H1 (cell line): ENCODE measurements at places on chromosomes 16 and 17. TPM values are rescaled to one million over a fixed set of nuclear protein-coding genes. Genes with fewer than 3 reads are reported as not detected.

UNC45B gene
- 0.15 and 0.23 TPM in 2 replicates for total RNA-seq

RHBDF1 gene
- 32.5 and 37.4 TPM in 2 replicates for total RNA-seq

DNA sequence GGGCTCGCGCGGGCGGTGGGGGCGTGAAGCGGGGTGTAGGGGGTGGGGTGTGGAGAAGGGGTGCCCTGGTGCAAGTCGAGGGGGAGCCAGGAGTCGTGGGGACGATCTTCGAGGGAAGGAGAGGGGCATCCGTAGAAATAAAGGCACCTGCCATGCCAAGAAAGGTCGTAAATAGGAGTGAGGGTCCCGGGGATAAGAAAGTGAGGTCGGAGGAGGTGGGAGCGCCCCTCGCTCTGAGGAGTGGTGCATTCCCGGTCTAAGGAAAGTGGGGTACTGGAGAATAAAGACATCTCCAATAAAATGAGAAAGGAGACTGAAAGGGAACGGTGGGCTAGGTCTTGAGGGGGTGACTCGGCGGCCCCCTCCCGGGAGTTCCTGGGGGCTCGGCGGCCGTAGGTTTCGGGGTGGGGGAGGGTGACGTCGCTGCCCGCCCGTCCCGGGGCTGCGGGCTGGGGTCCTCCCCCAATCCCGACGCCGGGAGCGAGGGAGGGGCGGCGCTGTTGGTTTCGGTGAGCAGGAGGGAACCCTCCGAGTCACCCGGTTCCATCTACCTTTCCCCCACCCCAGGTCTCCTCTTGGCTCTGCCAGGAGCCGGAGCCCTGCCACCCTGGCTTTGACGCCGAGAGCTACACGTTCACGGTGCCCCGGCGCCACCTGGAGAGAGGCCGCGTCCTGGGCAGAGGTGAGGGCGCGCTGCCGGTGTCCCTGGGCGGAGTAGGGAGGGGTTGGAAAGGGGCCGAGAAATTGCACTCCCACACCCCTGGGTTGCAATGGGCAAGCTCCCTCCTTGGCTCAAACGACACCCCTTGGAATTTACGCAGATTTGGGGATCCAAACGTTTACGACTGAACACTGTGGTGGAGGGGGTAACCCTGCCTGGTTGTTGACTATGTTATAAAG lies 888 bp downstream of the CDH1 start:
- no peaks in the 10 kb centered on the region; the same call in 1 of the 2 replicates for H3K36me3 ChIP-seq
- peaks cover 8% of the 10 kb centered on the region for H3K4me1 ChIP-seq
- no peaks in the 10 kb centered on the region for H3K27me3 ChIP-seq
- no peak for DNase-seq
- peak overlapping the region; percentile 81 for H3K4me3 ChIP-seq

DNA sequence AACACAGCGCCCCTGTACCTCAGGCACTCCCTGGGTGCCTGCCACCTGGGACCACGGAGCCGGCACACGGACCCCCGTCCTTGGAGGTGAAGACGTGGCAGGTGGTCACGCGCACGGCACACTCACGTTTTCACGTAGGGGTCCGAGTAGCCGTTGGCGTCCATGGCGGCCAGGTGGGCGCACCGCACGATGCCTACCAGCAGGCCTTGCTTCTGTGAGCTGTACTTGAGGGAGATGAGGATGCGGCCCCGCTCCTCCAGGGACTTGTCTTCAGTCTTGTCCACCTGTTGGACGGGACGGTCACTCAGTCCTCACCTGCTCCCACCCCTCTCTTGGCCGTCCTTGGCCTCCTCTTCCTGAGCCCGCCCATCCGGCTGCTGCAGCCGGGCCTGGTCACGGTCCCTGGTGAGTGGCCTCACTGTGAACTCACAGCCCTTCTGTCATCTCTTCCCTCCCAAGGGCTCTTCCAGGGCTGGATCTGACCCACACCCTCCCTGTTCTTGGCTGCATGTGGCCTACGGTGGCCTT lies 18.8 kb downstream of the SCGB1C2 start:
- no peaks in the 10 kb centered on the region for H3K4me1 ChIP-seq
- no peak for DNase-seq
- no peak overlapping the region for H3K27ac ChIP-seq
- H3K36me3 ChIP-seq = no peaks in the 10 kb centered on the region
- no peaks in the 10 kb centered on the region for H3K27me3 ChIP-seq
